ENCODE measurements at places on chromosomes 1 and 21.

- no peak for DNase-seq
Observed at GRCh38 chr1:15226388-15227255, 20.4 kb upstream of the FHAD1 start.

DNA sequence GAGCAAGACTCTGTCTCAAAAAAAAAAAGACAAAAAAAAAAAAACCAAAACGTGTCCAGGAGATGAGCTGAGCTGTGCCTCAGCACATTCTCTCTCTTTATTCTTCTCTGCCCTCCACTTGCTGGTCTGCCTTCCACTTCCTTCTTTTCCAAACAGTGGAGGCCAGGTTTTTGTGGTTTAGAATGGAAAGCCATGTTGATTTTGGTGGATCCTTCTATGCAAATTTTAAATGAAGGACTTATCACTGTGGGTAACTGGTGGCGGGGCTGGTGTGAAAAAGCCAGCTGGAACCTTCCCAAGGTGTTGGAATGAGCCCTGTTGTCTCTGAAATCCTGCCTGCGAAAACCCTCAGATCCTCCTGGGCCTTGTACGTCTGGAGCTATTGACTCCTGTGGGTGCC, 61.9 kb downstream of the PTPRU start:
- DNase-seq, result no peak

GRCh38 chr1:168966217-168966616, 140.3 kb upstream of the ATP1B1 start:
- no peak for DNase-seq

DNA sequence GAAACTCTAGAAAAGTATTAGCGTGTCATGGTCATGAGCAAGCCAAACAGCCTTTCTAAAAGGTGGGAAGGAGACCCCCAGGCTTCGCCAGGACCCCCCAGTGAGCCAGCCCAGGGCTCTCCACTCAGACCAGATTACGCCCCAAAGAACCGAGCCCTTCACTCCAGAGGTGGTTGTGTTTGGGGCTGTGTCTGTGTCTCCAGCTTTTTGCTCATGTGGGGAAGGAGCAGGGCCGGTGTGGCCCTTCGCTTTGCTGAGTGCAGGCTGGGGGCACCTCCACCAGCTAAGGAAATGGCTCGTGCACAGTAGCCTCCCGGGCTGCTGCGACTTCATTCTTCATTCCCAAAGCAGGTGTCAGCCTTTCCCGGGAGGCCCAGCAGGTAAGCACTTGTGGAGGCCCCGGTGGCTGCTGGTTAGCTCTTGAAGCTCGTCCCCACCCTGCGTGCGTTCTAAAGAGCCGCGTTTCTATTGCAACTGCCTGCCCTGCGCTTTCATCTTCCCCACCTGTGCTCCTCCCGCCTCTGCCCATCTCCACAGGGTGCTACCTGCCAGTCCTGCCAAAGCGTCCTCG, 531 bp downstream of the TSPEAR start:
- DNase-seq, result peak; percentile 62

GRCh38 chr1:26079960-26080814, 12.8 kb upstream of the TRIM63 start:
- DNase-seq, result no peak

GRCh38 chr1:234950598-234950997, 178.0 kb downstream of the TOMM20 start:
- no peak for DNase-seq

GRCh38 chr1:202143768-202144401, 652 bp downstream of the ARL8A start:
- DNase-seq, result no peak

DNA sequence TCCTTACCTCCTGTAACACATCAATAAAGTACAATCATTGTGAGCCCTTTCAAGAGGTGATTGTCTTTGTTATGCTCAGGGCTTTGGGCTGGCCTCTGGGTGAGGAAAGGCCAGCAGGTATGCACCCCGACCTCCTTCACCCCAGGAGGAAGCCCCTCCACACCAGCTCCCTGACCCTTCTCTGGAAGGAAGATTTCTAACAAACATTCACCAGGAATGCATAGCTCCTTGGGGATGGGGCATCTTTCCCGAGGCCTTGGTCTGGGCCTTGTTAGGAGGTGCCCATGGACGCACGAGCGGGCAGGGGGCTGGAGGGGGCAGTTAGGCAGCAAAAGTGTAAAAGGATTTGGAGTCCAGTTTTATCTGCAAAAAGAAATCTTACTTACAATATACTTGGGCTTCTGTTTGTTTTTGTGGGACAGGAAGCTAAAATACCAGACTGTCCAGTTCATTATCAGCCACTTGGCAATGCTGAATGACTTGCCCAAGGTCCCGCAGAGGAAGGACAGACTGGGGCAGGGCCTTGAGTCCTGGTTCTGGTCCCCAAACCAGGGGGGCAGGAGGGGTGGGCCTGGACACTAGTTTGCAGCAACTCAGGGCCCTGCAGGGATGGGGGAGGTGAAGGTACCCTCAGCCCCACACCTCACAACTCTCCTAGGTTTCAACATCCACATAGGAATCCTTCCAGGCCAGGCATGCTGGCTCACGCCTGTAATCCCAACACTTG, 10.1 kb downstream of the ZC3H12A start:
- no peak for DNase-seq

GRCh38 chr1:150364231-150365003, 470 bp downstream of the RPRD2 start:
- peak; percentile 85 for DNase-seq

DNA sequence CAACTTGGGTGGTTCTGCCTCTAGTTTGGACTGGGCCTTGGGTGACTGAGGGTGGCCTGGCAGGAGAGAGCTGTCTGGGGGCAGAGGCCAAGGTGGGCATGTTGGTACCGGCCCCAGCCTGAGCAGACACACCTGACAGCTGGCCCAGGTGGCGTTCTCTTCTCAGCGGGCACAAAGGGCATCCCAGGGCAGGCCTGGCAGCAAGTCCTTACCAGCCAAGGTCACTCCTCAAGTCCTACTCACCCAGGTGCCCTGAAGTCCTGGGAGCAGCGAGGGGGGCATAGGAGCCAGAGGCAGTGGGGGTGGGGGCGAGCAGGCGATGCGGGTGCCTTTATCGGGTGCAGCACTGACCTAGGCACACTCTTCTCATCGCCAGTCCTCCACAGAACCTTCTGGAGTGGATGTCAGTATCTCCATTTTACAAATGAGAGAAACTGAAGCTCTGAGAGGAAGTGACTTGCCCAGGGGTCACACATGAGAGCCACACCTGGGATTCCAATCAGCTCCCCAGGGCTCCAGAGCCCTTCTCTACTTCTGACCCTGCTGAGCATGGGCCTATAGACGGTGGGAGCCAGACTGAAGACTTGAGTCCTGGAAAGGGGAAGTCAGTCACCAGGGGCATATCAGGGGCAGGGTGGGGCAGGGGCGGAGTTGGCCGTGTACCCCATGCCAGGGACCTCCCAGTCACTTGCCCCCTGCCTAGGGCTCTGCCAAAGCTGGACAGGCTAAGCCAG, 587 bp upstream of the SLC25A34 start:
- no peak for DNase-seq

- no peak for DNase-seq
Observed at GRCh38 chr1:38087676-38088075, 41.1 kb upstream of the POU3F1 start.

DNA sequence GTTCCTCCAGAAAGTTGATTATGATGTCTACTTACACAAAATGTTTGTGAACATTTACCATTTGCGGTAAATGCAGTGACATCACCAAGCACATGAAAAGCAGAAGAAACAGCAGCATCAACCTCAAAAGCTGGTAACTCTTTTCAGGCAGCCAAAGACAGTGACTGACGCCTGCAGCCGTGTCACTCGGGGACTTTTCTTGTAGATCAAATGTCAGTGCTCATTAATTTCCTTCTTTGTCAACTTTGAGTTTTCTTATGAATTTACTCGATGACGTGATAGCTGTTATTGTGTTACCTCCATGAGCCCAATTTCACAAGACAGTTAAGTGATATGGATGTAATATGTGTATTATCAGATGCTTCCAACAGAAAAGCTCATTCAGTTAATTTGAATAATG, 92.5 kb downstream of the RIPK4 start:
- no peak for DNase-seq

DNA sequence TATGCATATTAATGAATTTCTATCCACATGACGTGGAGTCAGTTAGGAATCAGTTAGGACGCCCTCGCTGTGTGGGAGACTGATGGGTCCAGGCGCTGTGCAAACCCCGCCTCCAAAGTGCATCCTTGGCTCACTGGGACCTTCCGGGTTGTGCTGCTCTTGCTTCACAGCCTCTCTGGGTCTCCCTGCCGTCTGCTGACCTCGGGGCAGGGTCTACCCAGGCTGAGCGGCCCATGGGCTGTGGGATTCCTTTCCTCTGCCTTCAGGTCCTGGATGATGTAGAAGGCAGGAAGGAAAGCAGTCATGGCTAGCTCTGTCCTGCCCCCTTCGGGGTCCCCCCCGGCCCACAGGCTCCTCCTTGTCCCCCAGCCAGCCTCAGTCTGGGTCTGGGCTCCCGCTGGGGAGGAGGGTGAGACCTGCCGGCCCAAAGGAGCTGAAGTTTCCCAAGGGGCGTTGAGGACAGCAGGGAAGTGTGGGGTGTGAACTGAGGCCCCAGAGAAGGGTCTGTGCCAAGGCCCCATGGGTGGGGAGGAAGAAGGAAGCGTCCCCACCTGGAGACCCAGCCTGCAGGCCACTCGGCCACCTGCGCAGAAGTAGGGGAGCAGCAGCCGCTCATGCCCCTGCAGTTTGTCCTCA, 24.6 kb upstream of the CDK11A start:
- DNase-seq, result no peak

DNA sequence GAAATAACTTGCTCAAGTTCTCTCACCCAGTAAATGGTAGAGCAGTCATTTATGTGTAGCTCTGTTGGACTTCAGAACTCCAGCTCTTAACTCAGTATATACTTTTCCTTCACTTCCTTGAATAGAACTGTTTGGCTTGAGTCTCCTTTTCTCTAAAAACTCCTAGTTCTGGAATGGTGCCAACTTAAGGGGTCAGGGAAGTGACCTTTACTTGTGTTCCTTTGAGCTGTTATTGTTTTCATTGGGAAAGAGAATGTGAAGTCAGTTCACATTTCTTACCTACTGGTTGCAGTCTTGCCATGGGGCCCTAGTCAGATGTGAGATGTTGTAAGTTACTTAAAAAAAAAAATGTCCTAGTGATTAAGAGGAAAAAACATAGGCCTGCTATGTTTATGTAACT, 77.0 kb upstream of the MACF1 start:
- no peak for DNase-seq

DNA sequence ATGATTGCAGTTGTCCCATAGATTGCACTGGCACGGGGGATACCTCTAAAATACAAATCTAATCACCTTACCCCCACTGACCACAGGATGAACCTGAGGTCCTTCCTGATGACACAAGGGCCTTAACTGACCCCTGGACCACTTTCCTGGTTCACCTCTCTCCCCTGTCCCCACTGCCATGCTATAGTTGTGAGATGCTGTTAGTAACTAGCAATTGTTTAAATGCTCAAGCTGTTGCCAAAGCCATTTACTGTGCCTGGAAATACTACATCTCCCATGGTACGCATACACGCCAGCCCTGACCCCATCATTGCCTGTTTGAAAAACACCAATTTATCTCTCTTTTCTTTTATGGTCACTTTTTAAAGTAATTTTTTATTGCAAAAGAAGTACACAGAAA, 29.1 kb upstream of the RGS8 start:
- no peak for DNase-seq
